ENCODE measurements at places on chromosomes 2 and 18.

DNA sequence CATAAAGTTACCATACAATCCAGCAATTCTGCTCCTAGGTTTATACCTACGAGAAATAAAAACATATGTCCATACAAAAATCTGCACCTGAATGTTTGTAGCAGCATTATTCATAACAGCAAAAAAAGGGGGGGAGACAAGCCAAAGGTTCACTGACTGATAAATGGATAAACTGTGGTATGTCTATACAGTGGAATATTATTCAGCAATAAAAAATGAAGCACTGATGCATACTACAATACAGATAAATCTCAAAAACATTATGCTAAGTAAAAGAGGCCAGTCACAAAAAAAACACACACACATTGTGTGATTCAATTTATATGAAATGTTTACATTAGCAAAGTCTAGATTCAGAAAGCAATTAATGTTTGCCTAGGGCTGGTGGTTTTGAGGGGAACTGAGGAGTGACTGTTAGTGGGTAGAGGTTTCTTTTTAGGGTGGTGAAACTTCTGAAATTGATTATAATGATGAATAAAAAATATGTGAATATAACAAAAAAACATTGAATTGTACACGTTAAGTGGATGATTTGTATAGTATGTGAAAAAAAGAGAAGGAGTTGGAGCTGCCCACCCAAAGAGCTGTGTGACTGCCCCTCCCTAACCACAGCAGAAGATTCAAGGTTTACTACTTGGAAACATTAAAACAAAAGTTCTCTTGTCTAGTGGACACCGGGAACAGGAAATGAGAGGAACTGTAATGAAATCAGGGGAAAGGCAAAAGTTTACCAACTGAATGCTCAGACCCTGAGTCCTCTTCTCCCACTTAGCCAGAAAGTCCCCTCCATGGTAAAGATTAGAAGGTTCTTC is 13.4 kb downstream of the COLEC12 start:
- DNase-seq = no peak

GRCh38 chr2:100819370-100820272 is at the start of gene NPAS2:
TSS of gene NPAS2 (plus strand) at chr2:100820139. CDS start at chr2:100904755, 84,616 bp downstream.
- no peak for DNase-seq

DNA sequence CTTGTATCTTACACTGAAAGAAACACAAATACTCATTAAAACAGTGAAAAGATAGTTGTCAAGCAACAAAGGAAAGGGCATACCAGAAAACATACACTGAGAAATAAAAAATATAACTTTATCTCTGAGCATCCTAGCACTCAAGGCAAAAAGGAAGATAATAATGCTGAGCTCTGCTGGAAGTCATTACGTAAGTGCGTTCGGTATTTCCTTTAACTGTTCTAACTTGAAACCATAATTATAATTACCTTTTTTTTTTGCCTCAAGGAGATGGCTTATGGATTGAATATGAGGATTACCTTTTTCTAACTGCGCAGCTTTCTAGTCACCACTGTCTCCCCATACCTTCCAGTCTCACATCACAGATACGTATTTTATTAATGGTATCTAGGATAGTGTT is 308.1 kb downstream of the GBX2 start:
- no peak for DNase-seq

GRCh38 chr18:31302991-31303390 is 15.0 kb upstream of the DSG1 start:
- DNase-seq = no peak

DNA sequence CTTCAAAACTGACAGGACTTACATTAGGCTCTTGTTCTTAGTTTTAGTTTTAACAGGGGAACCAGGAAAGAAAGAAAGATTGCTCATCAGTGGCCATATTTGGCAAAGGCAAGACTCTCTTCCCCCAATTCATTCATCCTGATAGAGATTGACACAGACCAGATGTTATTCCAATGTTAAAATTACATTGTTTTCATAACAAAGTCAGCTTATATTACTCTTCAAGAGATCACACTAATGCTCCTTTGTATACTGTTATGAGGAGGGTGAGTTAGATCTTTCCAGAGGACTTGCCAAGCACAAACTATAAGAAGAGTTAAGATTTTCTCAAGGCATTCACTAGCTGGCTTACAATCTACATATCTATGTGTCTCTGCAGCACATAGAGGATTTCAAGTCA is 252.1 kb downstream of the SLC8A1 start:
- no peak for DNase-seq

GRCh38 chr2:28347596-28347995 is 45.1 kb upstream of the FOSL2 start:
- no peak for DNase-seq

DNA sequence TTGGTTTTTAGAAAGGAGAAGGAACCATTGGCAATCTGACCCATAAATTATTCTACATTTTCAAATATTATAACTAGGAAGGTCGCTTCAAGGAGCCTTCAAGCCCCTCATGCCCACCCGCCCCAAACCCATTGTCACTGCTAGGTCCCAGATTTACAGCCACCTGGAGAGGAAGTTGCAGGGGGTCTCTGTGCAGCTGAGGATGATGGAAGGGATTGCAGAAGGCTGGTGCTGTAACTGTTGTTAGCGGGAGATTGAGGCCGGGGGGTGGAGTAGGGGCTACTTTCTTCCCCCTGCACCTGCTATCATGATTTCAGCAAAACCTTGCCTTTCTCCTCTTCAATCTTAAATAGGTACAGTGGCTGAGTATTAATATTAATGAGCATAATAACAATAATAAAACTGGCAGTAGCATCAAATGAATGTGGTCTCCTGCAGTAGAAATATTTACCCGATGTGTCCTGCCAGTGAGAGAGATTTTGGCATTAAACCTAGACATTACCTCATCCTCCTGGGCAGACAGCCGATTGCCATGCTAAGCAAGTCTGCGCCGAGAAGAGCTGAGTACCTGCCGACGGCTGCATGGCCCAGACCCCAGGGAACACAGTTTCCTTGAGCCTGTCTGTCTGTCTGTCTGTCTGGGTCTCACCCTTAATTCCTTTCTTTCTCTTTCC is 225.4 kb downstream of the FAM210A start:
- DNase-seq = no peak

GRCh38 chr2:106053116-106053515 is 141.0 kb downstream of the UXS1 start:
- no peak for DNase-seq

DNA sequence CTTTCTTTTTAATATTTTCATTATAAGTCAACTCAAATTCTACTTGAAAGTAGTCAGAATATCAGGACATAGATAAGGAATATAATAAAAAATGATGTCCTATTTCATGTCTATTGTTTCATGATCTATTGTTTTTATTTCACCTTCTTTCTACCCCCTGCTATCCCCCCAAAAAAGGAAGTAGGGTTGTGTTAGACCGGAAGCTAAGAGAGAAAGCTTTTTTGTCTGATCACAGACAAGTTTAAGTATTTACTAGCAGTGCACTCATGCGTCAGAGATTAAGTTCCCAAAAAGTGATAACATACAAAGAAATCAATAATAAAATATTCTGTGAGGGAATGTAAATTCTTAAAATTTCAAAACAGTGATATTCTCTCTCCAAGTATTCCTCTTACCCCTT is 447.1 kb upstream of the CNTNAP5 start:
- DNase-seq = no peak

DNA sequence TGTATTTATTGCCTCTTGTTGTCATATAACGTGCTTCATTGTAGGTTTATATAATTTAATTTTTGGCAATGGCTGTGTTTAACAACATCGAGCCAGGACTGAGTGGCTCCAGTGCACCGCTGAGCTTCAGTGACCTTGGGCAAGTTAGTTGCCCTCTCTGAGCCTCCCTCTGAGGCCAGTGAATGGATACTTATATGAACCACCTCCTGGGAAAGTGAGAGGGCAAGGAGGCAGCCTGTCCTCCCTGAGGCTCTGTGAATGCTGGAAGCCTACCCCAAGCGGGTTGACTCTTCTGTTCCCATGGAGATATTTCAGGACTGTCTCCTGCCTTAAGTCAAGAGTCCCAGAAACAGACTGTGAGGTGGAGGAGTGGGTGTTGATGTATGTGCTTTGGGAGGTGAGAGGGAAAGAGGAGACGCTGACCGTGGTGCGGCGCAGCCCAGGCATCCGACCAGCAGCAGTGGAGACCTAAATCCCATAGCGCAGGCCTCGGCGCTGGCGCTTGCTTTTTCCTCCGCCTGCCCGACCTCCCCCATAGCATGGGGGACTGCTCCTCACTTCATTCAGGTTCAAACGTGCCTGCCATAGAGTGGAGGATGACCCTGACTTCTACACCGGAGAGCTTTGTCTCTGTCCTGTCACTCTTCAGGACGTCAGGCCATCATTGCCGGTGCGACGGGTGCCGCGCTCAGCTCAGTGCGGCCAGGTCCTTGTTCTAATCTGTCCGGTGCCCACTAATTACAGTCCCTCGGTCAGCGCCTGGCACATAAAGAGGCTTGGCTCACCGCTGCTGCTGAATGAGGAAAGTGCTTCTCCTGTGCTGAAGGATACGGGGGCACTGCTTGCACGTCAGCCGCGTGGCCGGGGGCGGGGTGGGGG is 167.3 kb upstream of the HS6ST1 start:
- no peak for DNase-seq

DNA sequence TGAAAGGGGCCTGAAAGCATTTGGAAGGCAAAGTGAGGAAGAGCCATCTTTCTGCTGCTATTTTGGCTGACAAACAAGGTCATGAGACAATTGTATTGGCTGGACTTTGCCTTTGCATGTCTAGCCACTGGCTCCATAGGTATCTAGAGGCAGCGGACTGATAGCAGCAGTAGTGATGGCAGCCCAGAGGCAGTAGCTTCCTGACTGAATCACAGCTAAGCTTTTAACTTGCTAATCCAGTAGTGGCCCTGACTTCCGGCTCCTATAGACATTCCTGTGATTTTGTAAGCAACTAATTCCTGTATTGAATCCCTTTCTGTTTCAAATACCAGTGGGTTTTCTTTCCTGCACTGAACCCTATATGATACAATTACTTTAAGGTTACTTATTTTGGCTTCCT is 69.8 kb upstream of the PDE1A start:
- no peak for DNase-seq

GRCh38 chr18:76209597-76209996 is 285.4 kb downstream of the ZNF516 start:
- no peak for DNase-seq

GRCh38 chr18:76208678-76209306 is 286.2 kb downstream of the ZNF516 start:
- no peak for DNase-seq

- DNase-seq = no peak
Observed at GRCh38 chr2:159136391-159136790, 150.1 kb downstream of the WDSUB1 start.

DNA sequence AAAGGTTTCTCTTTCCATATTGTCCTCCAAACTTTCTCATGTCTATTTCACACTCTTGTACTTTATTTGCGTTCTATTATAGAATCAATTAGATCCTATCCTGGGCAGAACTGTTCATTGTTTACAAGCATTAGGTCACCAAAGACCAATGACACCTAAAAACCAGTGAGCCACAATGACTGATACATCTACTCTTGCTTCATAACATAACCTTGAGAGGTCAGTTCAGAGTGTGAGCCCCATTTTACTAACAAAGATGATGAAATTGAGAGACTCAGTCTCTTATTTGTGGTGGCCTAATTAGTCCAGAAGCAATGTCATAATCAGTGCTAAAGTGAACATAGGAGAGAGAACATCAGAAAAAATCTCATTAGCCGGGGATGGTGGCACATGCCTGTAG is 248.9 kb upstream of the RBBP8 start:
- no peak for DNase-seq

GRCh38 chr2:120383631-120384340 is 37.9 kb downstream of the INHBB start:
- no peak for DNase-seq

DNA sequence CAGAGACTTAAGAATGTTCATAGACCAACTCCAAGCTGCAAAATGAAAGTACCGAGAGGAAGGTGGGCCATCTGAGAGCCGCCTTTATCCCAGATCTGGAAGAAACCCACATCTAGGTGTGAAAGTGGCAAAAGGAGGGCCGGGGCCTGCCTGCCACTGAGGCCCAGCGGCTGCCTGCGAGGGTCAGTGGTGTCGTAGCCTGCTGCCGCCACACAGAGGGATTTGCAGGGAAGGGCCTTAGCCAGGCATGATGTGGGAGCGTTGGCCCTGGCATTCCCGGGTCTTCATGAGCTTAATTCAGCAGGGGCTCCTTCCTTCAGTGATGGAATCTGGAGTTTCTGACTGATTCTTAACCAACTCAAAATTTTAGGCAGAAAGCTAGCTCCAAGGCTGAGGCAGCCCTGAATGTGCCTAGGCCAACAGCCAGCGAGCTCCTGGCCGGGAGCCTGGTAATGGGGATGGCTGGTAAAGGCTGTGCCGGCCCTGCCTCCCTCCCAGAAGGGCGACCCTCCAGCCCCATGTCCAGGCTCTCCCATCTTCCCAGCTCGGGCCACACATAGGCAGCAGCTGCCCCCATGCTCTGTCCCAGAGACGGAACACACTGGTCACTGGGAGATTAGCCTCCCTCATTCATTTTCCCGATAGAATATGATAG is 230.1 kb downstream of the AGAP1 start:
- DNase-seq = no peak

DNA sequence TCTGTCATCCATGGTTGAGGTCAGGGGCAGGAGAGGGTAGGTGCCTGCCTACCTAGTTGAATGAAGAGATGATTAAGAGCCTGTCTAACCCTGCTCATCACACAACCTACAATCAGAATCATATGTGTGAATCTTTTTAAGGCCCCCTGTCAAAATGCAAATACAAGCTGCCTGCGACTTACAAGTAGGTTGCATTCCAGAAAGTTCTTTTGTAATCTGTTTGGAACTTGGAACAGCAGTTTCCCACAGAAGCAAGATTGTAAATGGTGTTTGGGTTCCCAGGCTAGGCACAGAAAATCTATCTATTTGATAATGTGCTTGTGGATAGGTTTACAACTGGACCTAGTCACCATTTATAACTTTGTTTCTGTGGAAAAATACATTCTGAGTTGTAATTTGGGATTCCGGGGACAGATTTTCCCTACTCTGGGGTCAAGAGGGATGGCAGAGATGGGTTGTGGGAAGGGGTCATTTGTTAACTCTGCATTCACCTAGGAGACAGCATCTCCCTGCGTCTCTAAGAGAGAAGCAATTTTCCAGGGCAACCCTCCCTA is 4.4 kb downstream of the LIPG start:
- DNase-seq = no peak

DNA sequence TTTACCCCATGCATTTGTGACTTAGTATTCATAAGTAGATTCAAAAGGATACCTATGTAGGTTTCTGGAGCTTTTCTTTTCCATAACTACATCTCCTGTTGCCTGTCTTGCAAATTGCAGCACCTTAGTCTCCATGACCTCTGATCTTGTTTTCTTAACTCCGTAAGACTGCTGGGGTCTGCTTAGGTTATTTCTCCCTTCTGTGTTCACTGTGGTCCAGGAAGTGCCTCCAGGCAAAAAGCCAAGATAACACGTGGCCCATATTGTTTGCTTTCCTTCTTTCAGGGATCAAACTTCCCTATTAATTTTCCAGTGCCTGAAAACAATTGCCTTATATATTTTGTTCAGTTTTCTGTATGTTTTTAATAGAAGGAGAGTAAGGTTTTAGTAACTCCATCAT is 86.4 kb downstream of the GCA start:
- DNase-seq = no peak
